ENCODE measurements at places on chromosomes 2 and 18. TPM values are rescaled to one million over a fixed set of nuclear protein-coding genes. Genes with fewer than 3 reads are reported as not detected.

- no peaks in the 10 kb centered on the region for H3K27me3 ChIP-seq
- peak overlapping the region; percentile 45 for H3K27ac ChIP-seq
- H3K36me3 ChIP-seq: no peaks in the 10 kb centered on the region
- DNase-seq: no peak
Observed at GRCh38 chr2:188940171-188940570, 34.0 kb upstream of the COL3A1 start.

DNA sequence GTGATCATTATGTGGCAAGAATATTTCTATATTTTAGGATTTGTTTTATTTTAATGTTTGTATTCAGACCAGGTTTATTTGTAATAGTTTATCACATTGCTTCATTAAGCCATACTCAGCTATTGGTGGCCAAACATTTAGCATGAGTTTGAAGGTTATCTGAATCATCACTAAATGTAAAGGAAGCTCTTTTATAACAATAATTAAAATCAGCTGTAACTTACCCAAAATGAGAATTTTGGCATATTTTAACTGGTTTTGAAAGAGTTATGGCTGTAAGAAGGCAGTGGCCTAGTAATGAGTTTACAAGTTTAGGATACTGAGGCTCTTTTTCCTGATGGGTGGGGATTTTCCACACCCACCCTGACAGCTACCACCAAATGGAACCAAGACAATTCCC is 177.8 kb downstream of the EN1 start:
- no peak overlapping the region for H3K4me3 ChIP-seq
- H3K36me3 ChIP-seq: no peaks in the 10 kb centered on the region
- DNase-seq: no peak
- H3K27me3 ChIP-seq: no peaks in the 10 kb centered on the region
- H3K27ac ChIP-seq: no peak overlapping the region

GRCh38 chr2:172172513-172173173 is 69.9 kb upstream of the DLX2 start:
- no peak for DNase-seq
- H3K27ac ChIP-seq: no peak overlapping the region
- H3K4me1 ChIP-seq: no peaks in the 10 kb centered on the region

- no peak overlapping the region for H3K27ac ChIP-seq
- H3K27me3 ChIP-seq: no peaks in the 10 kb centered on the region
- no peak for DNase-seq
- H3K36me3 ChIP-seq: no peaks in the 10 kb centered on the region
Observed at GRCh38 chr2:2682700-2683342, 351.7 kb upstream of the MYT1L start.

DNA sequence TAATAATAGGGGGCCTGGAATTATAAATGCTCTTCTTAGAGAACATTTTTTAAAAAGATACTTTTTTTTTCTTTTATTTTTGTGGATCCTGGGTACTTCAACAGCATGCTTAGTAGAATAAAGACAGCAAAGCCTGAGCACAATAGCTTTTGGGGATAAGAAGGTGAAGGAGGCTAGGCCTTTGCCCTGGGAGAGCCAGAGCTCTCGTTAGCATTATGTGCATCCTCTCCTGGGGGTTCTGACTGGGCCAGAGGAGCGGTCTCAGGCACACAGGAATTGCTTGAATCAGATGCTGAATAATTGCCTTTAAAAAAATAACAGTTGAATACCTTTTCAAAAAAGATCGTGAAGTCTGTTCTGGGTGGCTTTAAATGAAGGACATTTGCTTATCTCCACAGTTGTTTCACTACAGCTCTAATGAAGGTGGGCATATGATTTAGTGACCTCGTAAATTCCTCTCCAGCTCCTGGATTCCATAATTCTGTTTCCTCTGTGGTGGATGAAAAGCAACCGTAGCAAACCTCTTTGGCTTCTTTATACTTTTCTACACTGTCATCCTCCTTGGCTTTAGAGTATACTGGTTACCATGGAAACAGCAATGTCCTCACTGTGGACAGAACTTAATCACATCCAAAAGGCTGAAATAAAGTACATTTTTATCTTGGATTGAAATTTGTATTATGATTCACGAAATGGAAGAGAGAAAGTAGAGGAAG is 133.8 kb downstream of the MAIP1 start:
- no peak overlapping the region for H3K4me3 ChIP-seq
- H3K27me3 ChIP-seq: no peaks in the 10 kb centered on the region
- no peaks in the 10 kb centered on the region for H3K4me1 ChIP-seq

GRCh38 chr18:35507192-35507591 is 9.4 kb upstream of the INO80C start:
- H3K27ac ChIP-seq: no peak overlapping the region
- no peaks in the 10 kb centered on the region for H3K36me3 ChIP-seq
- no peaks in the 10 kb centered on the region for H3K4me1 ChIP-seq

GRCh38 chr18:63301434-63301833 is 18.1 kb downstream of the BCL2 start:
- H3K27ac ChIP-seq: no peak overlapping the region
- peaks cover 15% of the 10 kb centered on the region for H3K4me1 ChIP-seq
- H3K27me3 ChIP-seq: no peaks in the 10 kb centered on the region
- no peak overlapping the region for H3K4me3 ChIP-seq
- DNase-seq: no peak

The TSGA10 gene
- 7.0 TPM for total RNA-seq

All from right atrium auricular region (tissue), 2 donors.